ENCODE measurements at places on chromosomes 7 and 10. TPM values are rescaled to one million over a fixed set of nuclear protein-coding genes. Genes with fewer than 3 reads are reported as not detected.
A peak's percentile ranks its signal among the peaks of the same experiment; 100 is the strongest.

IFIT5 gene
- total RNA-seq, result 25.6 TPM

VWC2 gene
- total RNA-seq, result not detected

BTBD16 gene
- not detected for total RNA-seq

MNX1 gene
- total RNA-seq, result not detected

GAD2 gene
- not detected for total RNA-seq

CPA2 gene
- not detected for total RNA-seq

AQP1 gene
- total RNA-seq, result not detected

DRGX gene
- not detected for total RNA-seq

FOXI2 gene
- total RNA-seq, result not detected

MRPL32 gene
- total RNA-seq, result 48.4 TPM

EIF5AL1 gene
- total RNA-seq, result 0.73 TPM

GRCh38 chr10:20993389-20993788 lies 96.3 kb upstream of the NEBL start:
- no peak for DNase-seq

- DNase-seq, result no peak
Observed at GRCh38 chr7:115224922-115225321, 303.0 kb downstream of the MDFIC start.

- peak; percentile 80 for DNase-seq
Observed at GRCh38 chr10:67779465-67780203, 58.4 kb downstream of the DNAJC12 start.

DNA sequence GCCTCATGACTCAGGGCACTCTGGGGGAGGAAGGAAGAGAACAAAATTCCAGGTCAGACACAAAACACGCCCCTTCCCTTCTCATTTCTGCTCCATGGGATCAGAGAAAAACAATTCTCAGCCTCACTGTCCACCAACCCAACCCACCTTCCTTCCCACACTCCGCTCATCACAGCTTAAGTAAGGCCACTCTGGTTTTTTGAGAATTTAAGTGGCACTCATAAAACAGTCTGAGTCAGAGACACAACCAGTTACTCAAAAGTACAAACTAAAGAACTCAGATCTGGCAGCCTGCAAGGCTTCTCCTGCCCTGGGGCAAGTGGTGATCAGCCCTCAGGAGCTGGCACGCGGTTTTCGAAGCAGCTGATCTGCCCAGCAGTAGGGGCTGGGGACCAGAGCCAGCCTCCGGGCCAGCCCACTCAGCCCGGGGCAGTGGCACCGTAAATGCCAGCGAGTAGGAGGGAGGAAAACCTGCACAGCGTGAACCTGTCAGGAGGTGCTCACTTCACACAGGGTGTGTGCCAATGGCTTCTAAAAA lies 39.1 kb upstream of the ABLIM1 start:
- no peak for DNase-seq

DNA sequence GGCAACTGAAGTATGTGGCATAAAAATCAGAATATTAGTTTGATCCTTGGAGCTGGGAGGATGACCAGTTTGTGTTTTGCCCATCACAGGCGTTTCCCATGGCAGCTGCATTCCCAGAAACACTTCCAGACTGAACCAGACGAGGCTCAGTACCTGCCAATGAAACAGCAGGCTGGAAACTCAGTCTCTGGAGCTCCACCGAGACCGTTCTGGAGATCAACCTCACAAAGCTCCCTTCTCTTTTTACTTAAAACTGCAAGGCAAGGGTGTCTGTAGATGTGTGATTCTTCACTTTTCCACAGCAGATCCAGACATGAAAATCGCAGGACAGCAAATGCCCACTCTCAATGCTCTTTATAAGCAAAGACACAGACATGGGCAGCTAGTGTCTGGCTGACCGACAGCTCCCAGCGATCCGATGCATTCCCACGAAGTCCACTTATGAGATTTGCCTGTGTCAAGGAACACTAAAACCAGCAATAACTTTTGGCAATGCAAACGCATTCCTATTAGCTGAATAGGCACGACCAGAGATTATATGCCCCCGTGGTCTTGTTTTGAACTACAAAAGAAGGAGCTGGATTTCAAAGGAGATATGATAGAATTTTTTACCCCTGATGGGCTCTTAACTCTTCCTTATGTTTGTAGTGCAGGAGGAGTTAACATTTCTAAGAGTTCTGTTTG lies 72.6 kb downstream of the ADAM12 start:
- no peak for DNase-seq

DNA sequence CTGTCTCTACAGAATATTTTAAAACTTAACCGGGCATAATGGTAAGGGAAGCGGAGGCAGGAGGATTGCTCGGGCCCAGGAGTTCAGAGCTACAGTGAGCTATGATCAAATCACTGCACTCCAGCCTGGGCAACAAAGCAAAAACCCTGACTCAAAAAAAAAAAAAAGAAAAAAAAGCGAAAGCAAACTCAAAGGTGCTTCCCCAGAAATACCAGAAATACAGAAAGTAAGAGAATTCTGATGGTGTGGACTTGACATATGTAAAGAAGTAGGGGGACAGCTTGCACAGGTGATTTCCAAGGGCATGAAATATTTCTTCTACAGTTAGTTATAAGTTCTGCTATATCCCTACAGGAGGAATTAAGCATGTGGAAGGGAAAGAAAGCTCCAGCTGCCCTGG lies 69.7 kb upstream of the APBB1IP start:
- no peak for DNase-seq

DNA sequence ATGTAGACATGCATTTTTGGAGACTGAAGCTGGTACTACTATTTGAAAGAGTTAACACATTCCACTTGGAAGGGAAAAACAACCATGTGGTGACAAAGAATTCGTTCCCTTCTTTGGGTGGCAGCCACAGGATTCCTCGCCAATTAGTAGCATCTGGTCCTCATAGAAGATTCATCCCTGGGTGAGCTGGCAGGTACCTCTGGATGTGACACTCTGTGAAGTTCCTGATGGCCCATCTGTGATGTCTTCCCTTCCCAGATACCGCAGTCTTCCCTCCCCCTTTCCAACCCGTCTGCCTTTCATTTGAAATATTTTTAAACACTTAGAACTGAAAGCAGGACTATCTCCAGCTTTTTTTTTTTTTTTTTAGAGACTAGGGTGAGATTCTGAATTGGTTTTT lies 569.5 kb downstream of the TYW1 start:
- DNase-seq, result no peak

DNA sequence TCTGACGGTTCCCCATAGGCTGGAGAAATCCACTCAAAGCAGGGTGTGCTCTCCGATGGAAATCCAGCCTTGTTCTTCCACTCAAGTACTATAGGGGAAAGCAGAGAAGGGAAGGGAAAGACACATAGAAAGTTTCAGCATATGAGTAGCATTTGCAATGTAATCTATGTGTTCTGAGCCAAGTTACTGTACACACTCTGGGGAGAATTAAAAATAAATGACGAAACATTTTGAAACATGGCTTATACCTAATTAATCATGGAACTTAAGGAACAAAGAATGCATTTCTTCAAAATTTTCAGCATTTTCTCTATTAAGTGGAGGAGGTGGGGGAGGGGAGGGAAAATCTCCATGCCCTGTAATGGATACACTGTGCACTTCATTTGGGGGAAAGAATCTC lies 198.1 kb upstream of the HABP2 start:
- no peak for DNase-seq

DNA sequence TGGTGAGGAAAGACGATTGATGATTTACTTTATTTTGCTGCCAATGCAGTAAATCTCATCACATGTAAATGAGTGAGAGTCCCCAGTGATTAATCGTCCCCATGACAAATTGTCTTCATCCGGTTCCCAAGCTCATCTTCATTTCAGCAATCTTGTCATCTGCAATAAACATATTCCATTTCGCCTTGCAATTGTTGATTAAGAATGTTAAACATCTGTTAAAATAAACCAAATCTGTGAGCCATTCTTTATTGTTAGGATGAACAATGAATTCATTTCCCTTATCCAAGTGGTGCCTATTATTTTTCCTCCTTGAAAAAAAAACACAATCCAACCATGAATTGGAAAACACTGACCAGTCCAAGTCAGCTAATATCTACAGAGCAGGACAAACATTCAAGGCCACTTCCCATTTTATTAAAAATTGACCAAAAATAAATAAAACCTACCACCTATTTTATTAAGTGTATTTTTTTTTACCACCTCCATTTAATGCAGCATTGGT lies 36.5 kb downstream of the NPS start:
- no peak for DNase-seq

GRCh38 chr10:88966797-88967196 lies 14.2 kb upstream of the ACTA2 start:
- DNase-seq, result no peak

GRCh38 chr10:1123198-1123597 lies 67.0 kb downstream of the WDR37 start:
- no peak for DNase-seq

DNA sequence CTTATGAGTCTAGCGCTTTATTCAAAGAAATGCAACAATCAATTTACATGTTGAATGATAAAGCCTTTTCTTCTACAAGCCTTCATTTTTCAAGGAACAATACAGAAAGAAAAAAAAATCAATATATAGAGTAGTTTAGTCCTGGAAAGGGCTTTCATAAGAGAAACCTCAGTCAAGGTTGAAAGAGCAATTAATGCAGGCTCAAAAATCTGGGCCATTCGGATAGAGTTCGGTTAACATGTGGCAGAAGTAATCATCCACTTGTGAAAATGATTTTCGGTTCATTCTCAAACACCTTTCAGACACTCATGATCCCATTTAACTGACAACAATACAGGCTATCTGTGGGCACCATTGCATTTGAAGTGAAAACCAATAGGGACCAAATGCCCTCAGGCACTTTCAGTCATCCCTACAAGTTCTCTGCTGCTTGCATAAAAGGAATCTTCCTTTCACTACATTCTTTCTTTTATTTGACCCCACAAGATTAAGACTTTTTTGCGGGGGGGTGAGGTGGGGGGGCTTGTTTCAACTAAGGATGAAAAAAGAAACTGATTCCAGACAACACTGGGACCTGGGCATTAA lies 177.9 kb downstream of the RNF133 start:
- no peak for DNase-seq

DNA sequence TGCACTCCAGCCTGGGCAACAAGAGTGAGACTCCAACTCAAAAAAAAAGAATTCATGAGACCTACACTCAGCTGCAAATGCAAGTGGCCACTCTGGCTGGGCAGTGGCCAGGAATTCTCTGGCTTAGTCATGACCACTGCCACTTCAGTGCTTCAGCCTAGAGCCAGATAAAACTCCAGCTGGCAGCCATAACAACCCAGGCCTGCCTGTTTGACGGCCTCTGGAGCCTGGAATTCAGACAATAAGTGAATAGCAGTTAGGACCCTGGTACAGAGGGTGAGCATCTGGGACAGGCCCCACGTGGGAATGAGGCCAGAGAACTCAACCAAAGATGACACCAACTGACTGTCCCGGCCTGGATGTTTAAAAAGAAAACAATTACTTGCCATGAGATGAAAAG lies 18.9 kb downstream of the RCC1L start:
- no peak for DNase-seq

GRCh38 chr7:25967278-25968204 lies 184.5 kb upstream of the NFE2L3 start:
- no peak for DNase-seq

DNA sequence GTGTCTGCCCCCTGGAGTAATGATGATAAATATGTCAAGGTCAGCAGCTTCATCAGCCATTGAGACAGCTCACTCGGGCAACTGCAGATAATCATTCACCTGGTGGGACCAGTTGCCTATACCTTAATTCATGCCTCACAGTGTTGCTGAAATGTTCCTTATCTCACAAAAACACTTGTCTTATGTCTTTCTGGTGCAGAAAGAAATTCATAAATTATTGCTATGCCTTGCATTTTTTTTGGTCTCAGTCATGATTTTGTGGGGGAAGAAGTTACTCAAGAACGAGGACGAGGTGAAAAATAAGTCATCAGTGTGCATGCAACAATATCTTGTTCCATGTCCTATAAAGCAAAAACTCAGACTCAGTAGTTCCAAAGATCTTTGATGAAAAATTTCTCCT lies 16.0 kb downstream of the TRIL start:
- no peak for DNase-seq

DNA sequence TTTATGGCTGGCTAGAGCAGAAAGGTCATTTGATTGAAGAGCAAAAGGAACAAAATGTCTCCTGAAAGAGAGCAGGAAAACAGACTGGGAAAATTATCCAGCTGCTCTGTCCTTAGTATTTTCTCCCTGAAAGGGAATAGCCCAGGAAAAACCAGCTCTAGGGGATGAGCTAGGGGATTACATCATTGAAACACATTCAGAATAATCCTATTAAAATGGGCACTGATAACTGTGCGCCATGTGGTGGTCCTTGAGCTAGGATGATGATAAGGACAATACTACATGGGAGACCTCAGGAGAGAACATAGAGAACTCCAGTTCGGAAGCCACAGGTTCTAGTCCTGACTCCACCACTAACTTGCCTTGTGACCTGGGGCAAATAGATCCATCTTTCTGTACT lies 873.8 kb downstream of the TYW1 start:
- DNase-seq, result no peak

DNA sequence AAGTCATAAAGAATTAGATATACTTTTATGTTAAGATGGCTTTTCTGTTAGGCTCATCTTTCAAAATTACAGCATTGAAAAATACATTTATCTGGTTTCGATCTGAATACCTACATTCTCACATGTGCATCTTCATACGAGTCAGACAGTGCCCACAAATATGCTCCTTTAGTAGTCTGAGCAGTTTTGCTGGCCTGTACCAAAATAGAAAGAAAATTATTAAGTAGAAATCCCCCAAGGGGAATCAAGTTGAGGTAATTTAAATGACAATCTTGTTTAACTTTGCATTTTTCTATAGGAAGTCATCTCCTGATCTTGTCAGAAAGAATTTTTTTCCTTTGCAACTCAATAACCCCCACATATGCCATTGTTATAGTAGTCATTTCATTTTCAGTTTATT lies 287.4 kb upstream of the SEMA3D start:
- DNase-seq, result no peak

DNA sequence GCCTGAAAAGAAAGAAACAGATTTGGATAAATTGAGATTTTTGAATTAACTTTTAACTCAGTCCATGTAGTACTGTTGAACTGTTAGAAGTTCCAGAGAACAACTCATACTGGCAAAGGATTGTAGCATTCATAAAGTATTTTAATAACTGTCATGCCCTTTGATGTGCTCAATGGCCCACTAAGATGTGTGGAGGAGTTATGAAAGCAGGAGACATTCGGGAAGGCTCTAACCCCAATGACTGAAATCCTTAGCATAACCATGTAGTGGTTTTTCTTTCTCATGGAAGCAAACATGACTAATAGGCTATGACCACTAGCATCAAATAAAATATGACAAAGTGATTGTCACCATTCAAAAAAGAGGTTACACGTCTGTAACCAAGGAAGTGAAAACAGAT lies 25.7 kb downstream of the CYP3A7 start:
- DNase-seq, result no peak

DNA sequence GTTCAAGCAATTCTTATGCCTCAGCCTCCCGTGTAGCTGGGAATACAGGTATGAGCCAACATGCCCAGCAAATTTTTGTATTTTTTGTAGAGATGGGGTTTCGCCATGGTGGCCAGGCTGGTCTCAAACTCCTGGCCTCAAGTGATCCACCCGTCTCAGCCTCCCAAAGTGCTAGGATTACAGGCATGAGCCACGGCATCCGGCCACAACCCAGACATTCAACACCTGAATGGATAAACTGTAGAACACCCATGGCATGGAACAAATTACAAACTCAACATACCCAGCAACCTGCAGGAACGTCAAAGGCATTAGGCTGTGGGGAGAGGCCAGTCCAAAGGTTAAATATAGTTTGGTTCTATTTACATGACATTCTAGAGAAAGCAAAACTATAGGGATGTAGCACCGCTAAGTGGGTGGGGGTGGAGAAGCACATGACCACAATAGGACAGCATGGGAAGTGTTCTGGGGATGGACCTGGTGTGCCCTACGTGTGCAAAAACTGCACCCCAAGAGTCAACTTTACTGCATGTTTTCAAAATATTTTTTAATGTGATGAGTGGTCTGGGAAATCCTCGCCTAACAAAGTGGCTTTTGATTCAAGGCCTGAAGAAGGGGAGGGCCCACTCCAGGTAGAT lies 6.5 kb upstream of the PGAM2 start:
- no peak for DNase-seq

All from CD4-positive, alpha-beta memory T cell (primary cell).